Stomach (tissue), 19 donors: ENCODE measurements at places on chromosomes 11 and 22. TPM values are rescaled to one million over a fixed set of nuclear protein-coding genes. Genes with fewer than 3 reads are reported as not detected.
A peak's percentile ranks its signal among the peaks of the same experiment; 100 is the strongest.

DNA sequence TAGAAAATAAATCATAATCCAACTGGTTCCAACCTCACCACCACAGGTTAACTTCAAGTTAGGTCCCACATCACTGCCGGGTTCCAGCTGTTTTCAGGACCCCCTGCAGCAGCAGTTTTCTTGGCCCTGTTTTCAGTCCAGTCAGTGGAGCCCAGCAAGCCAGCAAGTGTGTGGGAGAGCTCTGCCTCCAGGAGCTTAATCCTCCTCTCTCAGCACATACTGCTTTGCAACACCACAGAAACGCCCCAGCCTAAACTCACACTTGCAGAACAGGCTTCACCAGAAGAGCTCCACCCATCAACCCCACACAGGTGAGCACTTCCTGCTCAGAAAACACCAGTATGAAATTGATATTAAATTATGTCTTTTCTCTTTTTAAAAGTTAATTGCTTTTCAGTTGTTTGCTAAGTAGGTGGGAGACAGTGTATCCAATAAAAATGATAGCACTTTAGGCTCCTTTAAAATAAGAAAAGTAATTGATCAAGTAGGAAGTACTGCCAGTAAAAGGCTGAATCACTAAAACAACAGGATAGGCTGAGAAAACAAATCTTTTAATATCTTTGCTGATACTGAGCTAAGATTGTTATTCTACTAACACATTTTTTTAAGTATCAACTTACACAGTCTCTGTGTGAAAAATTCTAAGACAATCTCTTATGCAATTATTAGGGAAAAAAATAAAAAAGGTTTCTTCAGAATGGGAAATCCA, 81.5 kb upstream of the TP53AIP1 start:
- H3K27me3 ChIP-seq, result no peaks in the 10 kb centered on the region
- peak overlapping the region; percentile 37 for H3K4me3 ChIP-seq
- peaks cover 22% of the 10 kb centered on the region for H3K4me1 ChIP-seq
- peak; percentile 93 for DNase-seq

GRCh38 chr11:131686836-131687235, 316.4 kb downstream of the NTM start:
- no peak overlapping the region for H3K4me3 ChIP-seq
- H3K27ac ChIP-seq, result no peak overlapping the region
- H3K36me3 ChIP-seq, result no peaks in the 10 kb centered on the region
- peaks cover 18% of the 10 kb centered on the region for H3K27me3 ChIP-seq
- no peak for DNase-seq
- H3K4me1 ChIP-seq, result peaks cover 7% of the 10 kb centered on the region

GRCh38 chr22:42317008-42317407, 46.6 kb upstream of the TCF20 start:
- peak overlapping the region; percentile 68 for H3K27ac ChIP-seq
- no peaks in the 10 kb centered on the region for H3K36me3 ChIP-seq
- peak; percentile 65 for DNase-seq
- H3K27me3 ChIP-seq, result peaks cover 6% of the 10 kb centered on the region
- H3K4me3 ChIP-seq, result peak overlapping the region; percentile 13
- peaks cover 84% of the 10 kb centered on the region for H3K4me1 ChIP-seq

DNA sequence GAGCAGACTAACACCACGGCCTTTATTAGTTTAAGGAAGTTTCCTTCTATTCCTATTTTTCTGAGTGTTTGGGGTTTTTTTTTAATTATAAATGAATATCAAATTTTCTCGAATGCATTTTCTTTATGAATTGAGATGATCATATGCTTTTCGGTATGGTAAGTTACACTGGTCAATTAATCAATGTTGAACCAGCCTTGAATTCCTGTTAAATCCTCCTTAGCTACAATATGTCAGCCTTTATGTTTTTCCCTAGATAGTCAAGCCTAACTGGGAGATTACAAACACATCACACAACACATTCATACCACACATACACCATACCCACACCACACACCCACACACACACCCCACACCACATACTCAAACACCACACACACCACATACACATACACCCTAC, 247.6 kb downstream of the BRD1 start:
- H3K4me3 ChIP-seq, result no peak overlapping the region
- no peaks in the 10 kb centered on the region for H3K4me1 ChIP-seq
- H3K27me3 ChIP-seq, result no peaks in the 10 kb centered on the region
- H3K27ac ChIP-seq, result no peak overlapping the region

DNA sequence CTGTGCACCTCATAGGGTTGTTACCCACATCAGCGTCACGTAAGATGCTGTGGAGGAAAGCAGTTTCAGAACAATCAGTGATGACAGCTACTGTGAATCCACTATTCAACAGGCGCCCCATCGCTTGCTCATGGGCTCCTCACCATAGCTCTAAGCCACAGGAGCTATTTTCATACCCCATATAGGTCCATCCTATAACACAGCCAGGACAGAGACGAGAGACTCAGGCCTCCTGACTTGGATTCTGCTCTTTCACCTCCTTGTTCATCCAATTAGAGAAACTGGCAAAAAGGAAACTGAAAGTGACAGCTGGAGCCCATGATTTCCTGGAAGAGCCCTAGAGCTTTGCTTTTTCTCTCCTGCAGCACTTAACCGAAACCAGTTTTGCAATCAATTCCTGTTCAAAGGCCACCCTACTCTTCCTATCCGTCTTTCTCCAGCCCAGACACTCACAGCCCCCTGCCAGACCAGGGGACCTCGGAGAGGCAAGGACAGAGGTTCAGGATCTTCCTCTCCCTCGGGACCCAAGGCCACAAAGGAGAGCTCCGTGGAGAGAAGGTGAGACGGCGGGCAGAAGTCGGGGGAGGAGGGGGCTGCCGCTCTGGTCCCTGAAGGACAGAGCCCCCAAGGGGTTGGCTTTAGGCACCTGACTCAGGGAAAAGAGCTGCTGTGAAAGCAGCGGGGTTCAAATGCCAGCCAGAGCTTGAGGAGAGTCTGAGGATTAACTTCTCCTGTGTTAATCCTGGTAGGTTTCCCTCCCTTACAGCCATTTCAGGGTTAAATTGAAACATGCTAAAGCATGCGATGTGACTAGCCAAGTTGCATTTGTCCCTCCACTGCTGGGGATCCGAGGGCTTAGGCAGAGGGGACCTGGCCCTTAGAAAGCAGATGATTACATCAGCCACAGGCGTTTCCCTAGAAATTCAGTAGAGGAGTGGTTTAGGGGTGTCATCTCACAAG, at the start of gene APOL6:
TSS of gene APOL6 (plus strand) at position 381 of the 960 bp plus-strand sequence. CDS start 7,980 bp downstream, outside the sequence.
- peaks cover 39% of the 10 kb centered on the region for H3K4me1 ChIP-seq
- DNase-seq, result peak; percentile 89
- peak within 1 kb of the TSS; percentile 66 for H3K4me3 ChIP-seq
- H3K36me3 ChIP-seq, result no peaks in the 10 kb centered on the region
- H3K27ac ChIP-seq, result peak within 1 kb of the TSS; percentile 93

RRP7A gene
- 16.3 TPM for total RNA-seq

LRRC32 gene
- 117 TPM for total RNA-seq

PHLDA2 gene
- total RNA-seq, result 3.1 TPM

SMIM35 gene
- not detected for total RNA-seq

RRP8 gene
- 1.8 TPM for total RNA-seq
